Esophagus squamous epithelium (tissue), 5 donors: ENCODE measurements at places on chromosomes 2 and 18.

- DNase-seq: no peak
Measured at GRCh38 chr2:135066710-135067109, 14.6 kb downstream of the RAB3GAP1 start.

GRCh38 chr2:143736904-143737303 lies 607.7 kb downstream of the ARHGAP15 start:
- no peak for DNase-seq

DNA sequence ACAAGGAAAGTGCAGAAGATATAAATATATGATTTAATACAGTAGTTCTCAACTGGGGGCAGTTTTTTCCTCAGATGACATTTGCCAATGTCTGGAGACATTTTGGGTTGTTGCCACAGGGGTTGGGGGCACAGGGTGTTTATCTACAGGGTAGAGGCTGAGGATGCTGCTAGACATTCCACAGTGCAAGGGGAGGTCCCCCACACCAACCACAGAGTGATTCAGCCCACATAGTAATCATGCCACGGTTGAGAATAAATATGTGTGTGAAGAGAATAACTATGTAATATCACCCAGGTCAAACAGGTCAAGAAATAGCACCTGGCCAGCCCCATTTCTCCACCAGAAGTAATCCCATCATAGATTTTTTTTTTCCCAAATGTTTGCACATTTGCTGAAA lies 17.9 kb downstream of the DYSF start:
- DNase-seq: no peak

- no peak for DNase-seq
Measured at GRCh38 chr2:97714950-97715652, 1.7 kb downstream of the ZAP70 start.

DNA sequence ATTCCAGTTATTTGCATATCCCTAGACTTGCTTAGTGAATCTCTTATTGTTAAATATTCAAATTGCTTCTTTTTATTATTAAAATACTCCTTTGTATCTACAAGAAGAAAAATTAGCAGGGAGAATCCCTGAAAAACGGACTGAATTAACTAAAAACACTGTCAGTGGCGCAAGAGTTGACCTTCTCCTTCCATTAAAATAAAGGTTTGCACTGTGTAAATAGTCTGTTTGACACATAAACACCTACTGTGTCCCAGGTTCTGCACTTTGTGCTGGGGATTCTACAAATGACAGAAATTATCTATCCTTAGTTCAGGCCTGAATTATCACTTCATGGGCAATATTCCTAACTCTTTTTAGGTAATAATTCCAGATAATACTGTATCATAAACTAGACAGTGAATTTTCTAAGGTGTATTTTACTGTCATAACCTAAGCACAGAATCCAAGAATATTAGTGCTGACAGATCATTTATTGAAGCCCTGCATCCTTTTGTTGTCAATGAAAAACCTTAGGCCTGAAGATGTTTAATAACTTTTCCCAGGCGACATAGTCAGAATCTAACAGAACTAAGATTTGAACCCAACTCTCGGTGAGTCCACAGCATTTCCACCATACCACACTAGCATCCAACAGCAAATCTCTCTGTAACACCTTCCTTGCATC lies 17.0 kb upstream of the BMP10 start:
- DNase-seq: no peak

GRCh38 chr18:5073026-5073944 lies 123.8 kb downstream of the AKAIN1 start:
- DNase-seq: no peak

- no peak for DNase-seq
Measured at GRCh38 chr18:62634458-62634857, 80.9 kb upstream of the PHLPP1 start.

GRCh38 chr2:223230352-223230751 lies 178.4 kb downstream of the KCNE4 start:
- no peak for DNase-seq

DNA sequence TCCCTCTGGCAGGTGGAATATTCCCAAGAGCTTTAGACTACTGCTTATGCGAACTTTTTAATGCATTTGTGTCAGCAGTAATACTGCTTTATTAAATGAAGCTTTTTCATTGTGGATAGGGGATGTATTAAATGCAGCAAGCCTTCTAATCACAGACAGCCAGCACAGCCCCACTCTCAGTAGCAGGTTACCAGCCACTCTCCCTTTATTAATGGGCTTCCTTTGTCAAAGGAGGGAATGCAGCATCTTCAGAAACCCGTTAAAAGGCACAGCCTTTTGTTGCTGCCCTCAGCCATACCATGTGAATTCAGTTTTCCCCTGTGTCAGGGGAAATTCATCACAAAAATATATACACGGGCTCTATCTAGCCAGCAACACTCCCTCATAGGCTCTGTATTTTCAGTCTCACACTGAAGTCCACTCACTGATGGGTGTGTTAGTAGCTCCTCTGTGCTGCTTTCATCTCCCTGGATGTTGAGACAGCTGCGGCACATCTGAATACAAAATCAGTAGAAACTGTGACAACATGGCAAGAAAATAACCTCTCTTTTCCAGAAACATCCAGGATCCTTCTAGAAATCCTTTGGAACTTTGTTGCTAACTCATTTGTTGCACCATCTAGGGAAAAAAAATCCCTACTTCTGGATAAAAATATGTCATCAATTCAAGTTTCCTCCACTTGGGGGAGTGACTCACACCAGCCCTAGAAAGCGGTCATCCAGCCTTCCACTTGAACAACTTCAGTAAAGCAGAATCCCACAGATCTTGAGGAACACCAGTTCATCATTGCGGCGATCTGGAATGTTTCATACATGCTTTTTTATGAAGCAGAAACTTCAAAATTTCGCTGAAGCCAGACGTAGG lies 48.4 kb downstream of the LRRTM1 start:
- DNase-seq: no peak

DNA sequence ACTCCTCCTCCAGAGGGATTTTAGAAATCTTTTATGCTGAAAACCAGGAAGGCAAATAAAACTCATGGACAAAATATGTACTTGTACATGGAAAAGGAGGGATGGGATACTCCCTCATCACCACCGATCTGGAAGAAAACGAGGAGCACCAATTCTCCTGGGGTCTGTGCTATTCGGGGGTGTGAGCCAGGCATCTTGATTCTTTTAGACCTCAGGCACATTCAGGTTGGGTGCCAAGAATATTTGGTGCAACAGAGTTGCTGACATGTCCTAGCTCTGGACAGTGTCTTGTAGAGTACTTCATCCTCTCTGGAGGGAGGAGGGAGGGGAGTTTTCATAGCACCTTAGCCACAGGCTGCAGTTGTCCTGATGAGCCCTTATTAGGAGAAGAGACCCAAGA lies 163.0 kb downstream of the PRKCE start:
- DNase-seq: no peak

DNA sequence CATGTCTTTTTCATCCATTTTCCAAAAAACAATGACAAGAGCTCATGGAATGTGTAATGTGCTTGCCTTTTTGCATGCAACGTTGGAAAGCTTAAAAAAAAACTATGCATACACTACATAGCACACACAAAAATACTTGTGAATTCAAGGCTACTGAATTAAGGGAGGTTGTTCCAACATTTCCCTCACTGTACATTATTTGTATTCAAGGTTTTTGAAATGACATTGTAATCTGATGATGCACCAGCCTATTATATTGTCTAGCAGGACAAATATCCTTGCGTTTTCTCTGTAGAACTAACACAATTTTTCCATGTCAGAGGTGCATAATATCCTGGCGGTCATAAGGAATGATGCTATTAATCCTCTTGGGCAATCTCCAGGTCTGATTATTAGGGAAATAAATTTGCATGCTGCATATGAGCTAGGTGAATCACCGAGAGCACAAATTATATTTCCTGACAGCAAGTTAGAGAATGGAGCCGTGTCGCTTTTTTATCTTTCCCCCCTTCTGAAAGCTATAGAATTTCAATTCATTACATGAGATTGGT lies 836.9 kb upstream of the FANCL start:
- no peak for DNase-seq

DNA sequence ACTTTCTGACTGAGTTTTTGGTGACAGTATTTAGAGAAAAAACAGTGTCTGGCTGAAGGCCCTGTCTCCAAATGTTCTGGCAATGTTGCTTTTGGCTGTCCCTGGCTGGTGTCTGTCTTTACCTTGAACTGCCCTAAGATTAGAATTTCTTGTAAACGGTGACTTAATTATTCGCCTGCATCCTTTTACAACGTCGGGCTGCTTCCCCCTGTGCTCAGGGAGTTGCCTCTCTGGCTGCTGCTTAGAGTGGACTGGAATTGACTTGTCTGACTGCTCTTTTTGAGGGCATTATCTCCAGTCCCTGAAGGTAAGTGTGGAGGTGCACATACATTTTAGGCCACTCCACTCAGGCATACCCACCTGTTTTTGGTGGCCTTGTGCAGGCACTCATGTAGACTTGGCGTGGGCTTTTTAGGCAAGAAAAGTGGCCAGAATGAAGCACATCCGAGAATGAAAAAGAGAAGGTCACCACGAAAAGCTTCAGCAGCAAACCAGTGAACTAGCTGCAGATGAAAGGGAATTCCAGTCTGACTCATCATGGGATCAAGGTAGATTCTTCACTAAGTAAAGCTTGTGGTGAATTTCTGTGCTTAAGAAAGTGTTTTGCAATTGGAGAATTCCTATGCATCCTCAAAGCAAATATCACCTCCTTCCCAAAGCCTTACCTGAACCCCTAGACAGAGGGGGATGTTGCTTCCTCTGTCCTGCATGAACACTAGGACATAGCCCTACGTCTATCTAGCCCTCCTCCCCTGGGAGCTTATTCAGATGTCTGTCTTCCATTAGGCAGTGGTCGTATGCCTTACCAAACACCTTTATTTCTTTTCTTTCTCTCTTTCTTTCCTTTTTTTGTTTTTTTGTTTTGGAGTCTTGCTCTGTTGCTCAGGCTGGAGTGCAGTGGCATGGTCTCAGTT lies 230.3 kb upstream of the TRIB2 start:
- DNase-seq: no peak

GRCh38 chr18:50879302-50880118 lies 592 bp downstream of the ME2 start:
- no peak for DNase-seq

DNA sequence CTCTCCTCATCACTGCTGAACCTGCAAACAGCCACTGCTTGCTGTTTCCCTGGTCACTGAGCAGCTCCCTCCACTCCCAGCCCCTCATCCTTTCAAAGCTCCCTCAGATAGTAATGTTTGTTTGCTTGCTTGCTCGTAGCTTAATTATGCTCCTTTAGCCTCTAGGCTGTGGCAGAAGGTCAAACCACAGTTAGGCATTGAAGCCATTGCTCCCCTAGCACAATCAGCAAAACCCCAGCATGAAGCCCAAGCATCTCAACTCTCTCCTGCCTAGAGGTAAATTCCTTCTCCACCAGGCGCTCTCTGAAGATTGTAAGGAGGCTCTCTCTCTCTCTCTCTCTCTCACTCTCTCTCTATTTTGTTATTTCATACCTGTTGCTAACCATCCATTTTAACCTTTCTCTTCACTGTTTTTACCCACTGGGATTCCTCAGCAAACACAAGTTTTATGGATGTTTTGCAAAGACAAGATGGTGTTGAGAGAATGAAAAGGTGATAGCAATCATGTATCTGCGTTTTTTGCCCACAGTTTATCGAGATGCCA lies 135.9 kb upstream of the HNRNPA3 start:
- DNase-seq: no peak

DNA sequence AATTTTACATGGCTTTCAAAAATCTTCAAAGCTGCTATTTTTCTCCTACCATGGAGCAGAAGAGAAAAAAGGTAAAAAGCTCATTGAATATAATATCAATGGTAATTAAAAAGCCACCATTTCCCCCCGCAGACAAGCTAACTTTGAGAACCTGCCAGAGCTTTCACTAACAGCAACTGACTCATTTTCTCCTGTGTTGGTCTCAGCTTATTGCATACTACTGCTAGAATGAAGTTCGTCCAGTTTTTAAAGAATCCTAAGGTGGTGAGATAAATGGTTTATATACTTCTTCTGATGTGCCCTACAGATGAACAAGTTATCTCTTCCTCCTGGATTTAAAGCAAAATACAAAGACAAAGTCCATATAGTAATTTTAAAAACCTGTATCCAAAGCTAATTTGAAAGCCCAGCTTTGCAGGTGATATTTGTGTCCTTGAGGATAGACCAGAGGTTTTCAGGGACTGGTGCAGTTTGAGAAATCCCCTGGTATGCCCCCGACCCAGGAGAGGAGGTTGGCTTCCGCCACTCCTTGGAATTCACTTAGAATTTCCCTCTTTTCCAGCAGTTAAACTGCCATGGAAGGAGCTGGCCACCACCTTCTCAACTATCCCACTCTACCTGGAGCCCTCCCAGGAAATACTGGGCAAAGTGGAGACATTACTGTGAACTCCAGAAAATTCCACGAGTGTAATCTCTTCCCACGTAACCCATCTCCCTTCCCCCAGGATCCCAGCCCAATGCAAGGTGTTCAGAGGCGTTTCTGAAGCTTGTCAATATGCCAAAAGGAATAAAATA lies 17.5 kb downstream of the YPEL5 start:
- DNase-seq: no peak

GRCh38 chr2:202790676-202791075 lies 80.9 kb downstream of the ICA1L start:
- DNase-seq: no peak

- no peak for DNase-seq
Measured at GRCh38 chr18:74488864-74489263, 7.3 kb upstream of the CNDP2 start.

DNA sequence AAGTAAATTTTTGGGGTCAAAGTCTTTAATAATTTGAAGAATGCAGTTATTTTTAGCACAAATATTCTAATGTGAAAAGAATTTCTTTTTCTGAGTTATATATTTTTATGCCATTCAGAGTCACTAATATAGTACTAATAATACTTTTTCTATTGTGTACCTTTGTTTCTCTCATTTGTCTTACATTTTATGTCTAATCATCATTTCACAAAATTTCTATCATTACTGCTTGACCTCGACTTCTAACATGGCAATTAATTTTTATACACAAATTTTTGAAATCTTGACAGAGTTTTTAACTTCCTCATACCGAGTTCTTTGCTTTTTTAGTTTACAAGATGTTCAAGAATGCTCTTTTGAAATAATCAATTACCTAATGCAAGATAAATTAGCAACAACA lies 8.4 kb upstream of the CPS1 start:
- no peak for DNase-seq

DNA sequence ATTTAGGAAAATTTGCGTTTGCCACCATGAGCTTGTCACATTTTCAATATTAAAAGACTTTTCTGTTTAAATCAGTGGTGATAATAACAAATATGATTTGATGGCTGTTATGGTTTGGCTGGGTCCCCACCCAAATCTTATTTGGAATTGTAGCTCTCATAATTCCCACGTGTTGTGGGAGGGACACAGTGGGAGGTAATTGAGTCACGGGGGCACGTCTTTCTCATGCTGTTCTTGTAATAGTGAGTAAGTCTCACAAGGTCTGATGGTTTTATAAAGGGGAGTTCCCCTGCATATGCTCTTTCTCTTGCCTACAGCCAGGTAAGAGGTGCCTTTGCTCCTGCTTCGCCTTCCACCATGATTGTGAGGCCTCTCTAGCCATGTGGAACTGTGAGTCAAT lies 83.4 kb upstream of the RGPD4 start:
- DNase-seq: no peak
